Ecto neural progenitor cell (in vitro differentiated cells): ENCODE measurements at places on chromosomes 7 and 10.
A peak's percentile ranks its signal among the peaks of the same experiment; 100 is the strongest.

- no peak for DNase-seq
These were observed 38.1 kb downstream of the EXOC6 start for GRCh38 chr10:92886334-92886961.

DNA sequence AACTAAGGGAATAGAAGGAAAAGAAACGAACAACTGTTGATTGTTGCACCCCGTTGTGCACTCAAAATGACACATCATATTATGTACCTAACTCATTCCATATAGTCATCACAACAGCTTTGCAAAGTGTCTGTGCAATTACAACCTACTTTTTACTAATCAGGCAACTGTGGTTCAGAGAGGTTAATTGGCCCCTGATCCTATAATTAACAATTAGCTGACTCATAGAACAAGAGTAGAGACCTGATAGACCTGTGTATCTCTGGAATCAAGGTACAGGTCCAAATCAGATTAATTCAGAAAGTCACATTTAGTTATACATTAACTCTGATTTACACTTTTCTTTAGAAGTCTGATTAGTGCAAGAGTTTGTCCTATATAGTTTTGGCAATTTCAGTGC is 122.5 kb upstream of the CDK13 start:
- no peak for DNase-seq

- DNase-seq = no peak
These were observed 159.8 kb downstream of the SH3PXD2A start for GRCh38 chr10:103695584-103696005.

DNA sequence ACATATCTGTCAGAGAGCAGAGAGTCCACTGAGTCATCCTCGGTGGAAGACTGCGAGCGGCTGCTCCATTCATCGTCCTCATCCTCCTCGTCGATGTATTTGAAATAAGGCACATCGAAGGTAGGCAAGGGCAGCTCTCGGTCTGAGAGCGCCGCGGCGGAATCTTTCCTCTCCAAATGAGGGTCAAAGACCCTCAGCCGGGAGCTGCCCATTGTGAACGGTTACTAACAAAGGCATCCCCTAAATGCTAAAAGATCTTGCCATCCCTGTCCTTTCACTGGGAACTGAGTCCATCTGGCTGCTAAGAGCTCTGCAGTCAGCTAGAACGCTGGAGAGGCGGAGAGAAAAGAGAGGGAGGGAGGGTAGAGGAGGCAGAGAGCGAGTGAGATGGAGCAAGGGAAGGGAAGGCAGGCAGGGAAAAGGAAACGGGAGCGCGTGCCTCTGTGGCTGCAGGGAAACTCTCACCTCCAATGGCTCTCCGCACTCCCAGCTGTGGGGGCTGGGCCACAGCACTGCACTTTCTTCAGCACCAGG is 163.4 kb downstream of the RAPGEF5 start:
- peak; percentile 82 for DNase-seq

DNA sequence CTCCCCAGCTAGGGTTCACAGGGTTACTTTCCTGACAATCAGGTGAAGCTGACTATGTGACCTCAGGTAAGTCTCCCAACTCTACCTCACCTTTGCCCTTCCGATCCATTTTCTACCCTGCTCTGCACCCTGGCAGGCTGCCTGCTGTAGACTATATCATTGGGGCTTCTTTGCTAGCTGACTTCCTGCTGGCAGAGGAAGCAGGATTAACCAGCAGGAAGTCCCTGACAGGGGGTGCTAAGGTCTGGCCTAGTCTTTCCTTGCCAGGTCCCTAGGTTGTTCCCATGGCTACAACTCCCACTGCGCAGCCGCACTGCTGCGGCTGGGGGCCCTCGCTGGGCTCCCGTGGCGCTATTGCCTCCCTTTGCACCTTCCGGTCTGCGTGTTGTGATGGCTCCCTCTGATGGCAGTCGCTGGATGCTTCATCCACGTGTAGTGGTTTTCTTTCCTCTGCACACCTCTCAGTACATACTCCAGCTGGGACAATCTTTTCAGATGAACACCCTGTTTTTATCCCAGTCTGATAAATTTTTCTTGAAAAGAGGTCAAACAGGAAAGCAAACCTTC is 365.9 kb downstream of the REEP3 start:
- no peak for DNase-seq

DNA sequence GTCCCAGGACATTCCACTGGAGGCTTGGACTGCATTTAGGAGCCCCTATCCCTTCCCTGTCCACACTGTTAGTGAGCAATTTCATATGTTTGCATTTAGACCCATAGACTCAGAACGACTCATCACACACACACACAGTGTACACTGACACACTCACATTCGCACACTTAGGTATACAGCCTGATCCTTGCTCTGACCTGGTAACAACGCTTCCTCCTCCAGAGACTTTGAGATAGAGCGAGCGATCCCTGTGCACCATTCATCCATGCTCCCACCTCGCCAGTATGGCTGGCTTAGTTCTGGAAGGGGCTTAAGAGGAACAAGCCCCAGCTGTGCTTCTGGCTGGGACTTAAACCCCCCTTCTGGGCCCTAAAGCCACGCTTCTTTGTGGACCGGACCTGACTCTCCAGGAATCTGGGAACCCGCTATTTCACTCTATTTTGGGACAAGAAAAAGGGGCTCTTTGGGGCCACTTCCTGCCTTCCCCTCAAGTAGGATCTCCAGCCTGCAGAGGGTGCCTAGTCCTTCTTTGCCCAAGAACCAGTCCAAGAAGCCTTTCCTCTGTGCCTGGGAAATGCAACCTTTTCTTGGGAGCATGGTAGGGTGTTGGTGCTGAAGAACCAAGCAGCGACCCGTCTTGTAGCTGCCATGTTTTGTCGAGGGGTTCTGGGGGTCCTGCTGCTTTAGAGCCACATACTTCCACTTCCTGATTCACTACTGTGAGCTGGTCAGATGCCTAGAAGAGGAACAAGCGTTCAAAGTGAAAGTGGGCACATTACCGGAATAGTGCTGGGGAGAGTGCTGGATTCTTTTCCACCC is 1.1 kb upstream of the HOXA13 start:
- DNase-seq = peak; percentile 46

DNA sequence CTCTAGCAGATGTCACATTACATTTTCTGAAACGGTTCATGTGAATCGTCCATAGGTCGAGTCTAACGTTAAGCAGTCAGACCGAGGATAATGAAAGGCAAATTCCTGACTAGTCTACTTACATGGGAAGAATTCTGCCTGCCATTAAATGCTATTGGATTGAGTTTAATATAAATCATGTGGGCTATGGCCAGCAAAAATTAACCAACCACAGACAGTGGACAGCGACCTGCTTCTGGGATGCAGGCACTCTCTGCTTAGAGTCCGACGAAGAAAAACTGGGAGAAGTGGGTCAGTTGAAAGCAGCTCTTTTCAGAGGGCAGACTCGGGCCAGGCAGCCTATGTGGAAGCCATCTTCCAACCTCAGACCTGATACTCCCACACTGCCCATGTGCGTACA is 16.6 kb downstream of the PIP4K2A start:
- DNase-seq = no peak

DNA sequence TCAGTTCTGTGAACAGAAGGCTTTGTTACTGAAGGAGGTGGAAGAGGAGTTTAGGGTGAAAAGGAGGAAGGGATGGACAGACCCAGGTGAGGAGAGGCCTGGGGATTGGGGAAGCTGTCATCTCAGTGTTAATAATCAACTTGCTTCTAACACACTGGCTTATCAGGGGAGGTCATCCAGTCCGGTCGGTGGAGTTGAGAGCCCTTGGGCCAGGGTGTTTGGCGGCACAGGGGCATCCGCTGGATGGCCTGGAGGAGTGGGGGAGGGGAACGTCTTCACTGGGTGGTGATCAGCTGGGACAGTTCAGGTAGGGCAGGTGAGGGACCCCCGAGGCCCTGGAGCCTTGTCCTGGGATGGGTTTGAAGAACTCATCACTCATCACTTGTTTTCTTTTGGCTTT is 33.9 kb downstream of the SHH start:
- no peak for DNase-seq

- DNase-seq = no peak
These were observed 21.1 kb upstream of the PCBD1 start for GRCh38 chr10:70909326-70909935.

DNA sequence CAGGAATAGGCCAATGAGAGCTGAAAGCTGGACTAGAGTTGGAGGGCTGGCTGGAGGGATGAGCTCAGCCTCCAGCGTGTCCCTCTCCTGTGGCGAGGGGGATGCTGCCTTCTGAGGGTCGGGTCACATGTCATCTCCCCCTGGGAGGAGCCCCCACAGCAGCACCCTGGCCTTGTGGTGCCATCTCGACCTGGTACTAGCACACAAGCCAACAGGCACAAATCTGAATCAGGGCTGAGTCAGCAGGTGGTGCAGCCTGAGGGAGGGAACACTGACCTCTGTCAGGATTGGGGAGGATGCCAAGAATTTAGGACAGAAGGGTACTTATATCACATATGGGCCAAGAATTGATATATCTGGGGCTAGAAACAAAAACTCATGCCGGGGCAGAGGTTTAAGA is 280.4 kb downstream of the CELF2 start:
- DNase-seq = no peak

- no peak for DNase-seq
These were observed 96.5 kb downstream of the TACC2 start for GRCh38 chr10:122085423-122085911.

GRCh38 chr7:114548081-114548980 is 133.7 kb downstream of the FOXP2 start:
- DNase-seq = no peak

- no peak for DNase-seq
These were observed 46.2 kb downstream of the SEM1 start for GRCh38 chr7:96663457-96663856.

- DNase-seq = no peak
These were observed 164.7 kb downstream of the C1GALT1 start for GRCh38 chr7:7347045-7347444.

GRCh38 chr7:158369290-158369689 is 218.3 kb downstream of the PTPRN2 start:
- no peak for DNase-seq

GRCh38 chr10:103663236-103663635 is 169.7 kb downstream of the NEURL1 start:
- no peak for DNase-seq

DNA sequence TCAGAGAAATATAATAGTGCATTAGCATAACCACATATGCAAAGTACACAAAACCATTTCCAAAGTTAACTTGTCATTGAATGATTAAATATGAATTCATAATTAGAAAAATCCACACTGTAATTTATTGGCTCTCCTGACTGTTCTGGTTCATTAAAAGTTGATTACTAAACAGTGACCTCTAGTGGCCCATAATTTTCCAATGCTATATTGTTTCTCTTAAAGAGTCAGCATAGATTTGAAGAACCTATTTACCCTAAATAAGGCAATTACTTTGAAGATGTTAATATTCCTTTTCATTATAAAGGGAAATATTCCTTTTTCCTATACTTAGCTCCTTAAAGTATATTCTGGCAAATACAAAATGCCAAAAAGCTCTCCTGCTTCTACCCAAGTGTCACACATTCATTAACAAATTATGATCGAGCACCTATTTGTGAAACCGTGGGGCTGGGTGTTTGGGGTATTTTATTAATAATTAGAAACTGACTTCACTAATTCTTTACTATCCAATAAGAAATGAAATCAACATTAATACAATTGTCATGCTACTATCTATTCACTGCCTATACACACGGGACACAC is 86.2 kb downstream of the HIBADH start:
- DNase-seq = no peak

- DNase-seq = no peak
These were observed 395.7 kb upstream of the NRG3 start for GRCh38 chr10:81479316-81479715.

- no peak for DNase-seq
These were observed 50.2 kb downstream of the PTPN12 start for GRCh38 chr7:77587272-77587671.
